Stimulated activated CD4-positive, alpha-beta T cell treated with anti-CD3 and anti-CD28 coated beads, Interleukin-4, amount 100 ng/mL, for 4 hours (primary cell): ENCODE measurements at places on chromosomes 2 and 18.

GRCh38 chr18:46152808-46153617 lies 48.8 kb downstream of the HAUS1 start:
- DNase-seq: no peak

GRCh38 chr2:142557391-142557790 lies 320.1 kb upstream of the KYNU start:
- DNase-seq: no peak

DNA sequence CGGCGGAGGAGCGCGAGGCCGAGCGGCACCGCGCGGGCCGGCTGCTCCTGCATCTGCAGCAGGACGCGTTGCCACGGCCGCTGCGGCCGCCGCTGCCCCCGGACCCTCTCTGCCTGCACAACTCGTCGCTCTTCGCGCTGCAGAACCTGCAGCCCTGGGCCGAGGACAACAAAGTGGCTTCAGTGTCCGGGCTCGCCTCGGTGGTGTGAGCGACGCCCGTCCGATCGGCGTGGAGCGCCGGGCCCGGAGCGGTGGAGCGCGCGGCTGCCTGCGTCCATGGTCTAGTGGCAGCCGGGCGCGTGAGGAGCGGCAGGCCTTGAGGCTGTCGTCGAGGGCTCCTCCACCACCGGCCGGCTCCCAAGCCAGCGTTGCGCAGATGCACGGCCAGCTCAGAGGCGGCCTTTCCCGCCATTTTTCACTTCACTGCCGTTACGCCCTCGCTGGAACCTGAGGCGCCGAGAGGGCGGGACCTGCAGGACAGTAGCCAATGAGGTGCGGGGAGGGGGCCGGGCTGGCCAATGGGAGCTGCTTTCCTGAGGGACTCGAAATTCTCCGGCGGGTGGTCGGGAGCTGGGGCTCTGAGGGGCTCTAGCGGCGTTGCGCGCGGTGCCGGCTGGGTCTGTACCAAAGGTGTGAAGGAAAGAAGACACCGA lies 1.9 kb downstream of the TLX2 start:
- DNase-seq: peak; percentile 79

DNA sequence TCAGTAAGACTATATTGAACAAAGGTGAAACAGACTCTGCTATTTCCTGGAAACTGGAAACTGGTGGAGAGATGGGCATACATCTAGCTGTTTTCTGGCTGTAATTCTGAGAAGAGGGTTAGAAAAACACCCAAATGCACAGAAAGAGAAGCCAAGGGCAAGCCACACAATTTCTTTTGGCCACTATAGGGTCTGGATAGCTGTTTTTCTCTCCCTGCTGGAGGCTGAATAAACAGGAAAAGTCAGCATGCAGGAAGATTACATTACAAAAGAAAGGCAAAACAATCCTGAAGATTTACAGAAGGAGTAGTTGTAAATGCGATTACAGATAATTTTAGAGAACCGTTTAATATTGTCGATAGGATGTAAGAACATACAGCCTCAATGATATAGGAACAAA lies 186.2 kb upstream of the REG3G start:
- DNase-seq: no peak

GRCh38 chr2:48428449-48428848 lies 101.5 kb upstream of the STON1 start:
- DNase-seq: no peak

GRCh38 chr2:85785027-85785822 lies 31.4 kb downstream of the ATOH8 start:
- no peak for DNase-seq

GRCh38 chr2:217254111-217254510 lies 394.2 kb upstream of the TNP1 start:
- DNase-seq: no peak

- DNase-seq: peak; percentile 45
These were observed 669 bp downstream of the LNPK start for GRCh38 chr2:176001281-176001915.

DNA sequence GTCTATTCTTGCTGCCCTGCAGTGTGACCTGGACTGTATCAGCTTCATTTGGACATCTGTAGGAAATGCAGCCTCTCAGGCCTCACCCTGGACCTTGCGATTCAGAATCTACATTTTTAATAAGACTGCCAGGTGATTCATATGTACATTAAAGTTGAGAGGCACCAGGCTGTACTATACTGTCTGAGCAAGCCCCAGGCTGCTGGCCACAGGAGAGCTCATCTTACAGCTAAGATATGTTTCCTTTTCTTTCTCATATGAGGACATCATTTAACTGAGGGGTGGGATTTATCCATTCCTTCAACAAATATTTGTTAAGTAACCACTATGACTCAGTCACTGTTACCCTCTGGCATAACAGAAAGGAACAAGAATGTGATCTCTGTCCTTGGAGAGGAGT lies 78.2 kb upstream of the GCFC2 start:
- no peak for DNase-seq

GRCh38 chr2:105376010-105376409 lies 22.8 kb downstream of the FHL2 start:
- no peak for DNase-seq
